PC-3 (cell line): ENCODE measurements at places on chromosomes 2 and 18.
A peak's percentile ranks its signal among the peaks of the same experiment; 100 is the strongest.

- no peak overlapping the region for H3K27ac ChIP-seq
- no peaks in the 10 kb centered on the region for H3K36me3 ChIP-seq
- no peaks in the 10 kb centered on the region for H3K4me1 ChIP-seq
- DNase-seq: no peak
These were observed 296.9 kb upstream of the HS6ST1 start for GRCh38 chr2:128615571-128615970.

DNA sequence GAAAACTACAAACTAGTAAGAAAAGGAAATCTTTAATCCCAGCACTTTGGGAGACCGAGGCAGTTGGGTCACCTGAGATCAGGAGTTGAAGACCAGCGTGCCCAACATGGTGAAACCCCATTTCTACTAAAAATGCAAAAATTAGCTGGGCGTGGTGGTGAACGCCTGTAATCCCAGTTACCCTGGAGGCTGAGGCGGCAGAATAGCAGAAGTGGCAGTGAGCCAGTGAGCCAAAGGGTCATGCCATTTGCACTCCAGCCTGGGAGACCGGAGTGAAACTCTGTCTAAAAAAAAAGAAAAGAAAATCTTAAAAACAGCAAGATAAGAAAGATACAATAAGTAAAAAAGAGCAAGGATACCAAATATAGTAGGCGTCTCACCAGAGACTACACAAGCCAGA, 502.9 kb upstream of the ID2 start:
- no peak overlapping the region for H3K27ac ChIP-seq
- no peaks in the 10 kb centered on the region for H3K36me3 ChIP-seq
- DNase-seq: no peak
- H3K4me3 ChIP-seq: no peak overlapping the region

DNA sequence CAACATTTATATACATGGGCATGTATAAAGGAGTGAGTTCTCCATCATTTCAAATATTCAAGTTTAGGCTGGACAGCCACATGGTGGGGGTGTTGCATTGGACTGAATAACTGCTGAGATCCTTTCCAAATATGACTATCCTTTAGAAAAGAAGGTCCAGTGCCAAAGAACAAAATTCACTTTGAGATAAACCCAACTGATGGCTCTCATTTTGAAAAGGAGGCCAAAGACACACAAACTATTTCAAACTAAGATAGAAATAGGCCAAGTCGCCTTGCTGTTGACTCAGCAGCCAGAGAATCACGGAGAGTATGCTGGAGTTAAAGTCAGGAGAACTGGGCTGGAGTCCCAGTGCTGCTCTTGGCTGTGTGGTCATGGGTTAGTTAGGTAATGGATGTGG, 204.5 kb upstream of the LRATD1 start:
- no peaks in the 10 kb centered on the region for H3K27me3 ChIP-seq
- no peak overlapping the region for H3K4me3 ChIP-seq
- peak; percentile 60 for DNase-seq
- H3K27ac ChIP-seq: no peak overlapping the region
- no peaks in the 10 kb centered on the region for H3K36me3 ChIP-seq

DNA sequence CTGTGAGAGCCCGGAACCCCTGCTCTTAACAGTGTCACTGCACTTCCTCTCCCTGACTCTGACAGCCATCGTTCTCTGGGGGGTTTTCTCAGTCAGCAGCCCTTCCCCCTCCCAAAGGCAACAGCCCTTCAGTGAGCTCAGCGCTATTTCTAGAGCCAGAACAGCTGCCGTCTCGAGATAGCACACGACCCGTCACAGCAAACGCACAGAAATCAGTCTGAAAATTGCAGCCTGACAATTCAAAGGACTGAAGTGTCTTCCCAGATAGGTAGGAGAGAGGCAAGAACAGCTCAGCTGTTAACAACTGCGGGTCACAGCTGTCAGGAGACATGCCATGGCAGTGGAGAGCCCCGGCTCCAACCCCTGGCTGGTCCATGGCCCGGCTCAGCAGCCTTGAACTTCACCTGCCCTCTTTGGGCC, 45.4 kb downstream of the ST8SIA5 start:
- no peaks in the 10 kb centered on the region for H3K36me3 ChIP-seq
- H3K4me1 ChIP-seq: peaks cover 13% of the 10 kb centered on the region
- H3K27me3 ChIP-seq: no peaks in the 10 kb centered on the region
- H3K4me3 ChIP-seq: no peak overlapping the region
- H3K27ac ChIP-seq: peak overlapping the region; percentile 88
- DNase-seq: no peak

DNA sequence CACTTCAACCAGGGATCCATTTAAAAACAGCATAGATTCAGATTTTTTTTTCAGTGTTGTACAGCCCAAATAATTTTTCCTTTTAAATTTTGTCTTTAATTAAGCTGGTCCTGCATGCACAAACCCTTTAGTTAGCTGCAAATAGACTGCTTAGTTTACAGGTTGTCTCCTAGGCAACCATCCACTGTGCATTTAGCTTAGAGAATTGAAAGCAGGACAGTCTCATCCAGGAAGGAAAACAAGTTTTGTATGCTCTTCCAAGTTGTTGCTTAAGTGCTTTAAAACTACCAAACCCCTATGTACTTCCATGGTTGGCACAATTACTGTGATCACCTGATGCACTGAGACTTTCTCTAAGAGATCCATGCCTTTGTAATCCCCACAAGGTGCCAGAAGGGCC, at the start of gene MAP3K19:
Gene MAP3K19, minus strand, starts transcription at position 148 of the 400 bp plus-strand sequence. CDS start 22,800 bp downstream, outside the sequence.
- H3K27ac ChIP-seq: no peak within 1 kb of the TSS
- H3K4me3 ChIP-seq: no peak within 1 kb of the TSS
- no peak for DNase-seq
- no peaks in the 10 kb centered on the region for H3K36me3 ChIP-seq

DNA sequence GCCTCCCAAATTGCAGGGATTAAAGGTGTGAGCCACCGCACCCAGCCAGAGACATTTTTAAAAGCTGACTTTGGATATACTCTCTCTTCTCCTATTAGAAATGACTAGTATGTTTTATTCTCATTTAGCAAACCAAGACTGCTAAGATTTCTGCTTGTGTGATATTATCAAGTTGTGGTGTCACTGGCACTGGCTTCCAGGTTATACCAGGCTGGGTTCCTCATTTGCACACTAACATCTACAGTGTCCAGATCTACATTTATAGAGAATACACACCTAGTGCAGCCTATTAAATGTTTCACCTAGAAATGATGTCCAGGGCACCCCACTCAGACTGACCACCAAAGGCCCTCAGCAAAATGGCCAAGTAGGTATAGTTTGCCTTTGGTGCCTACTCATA, 265.3 kb upstream of the STON1 start:
- H3K36me3 ChIP-seq: no peaks in the 10 kb centered on the region
- no peak for DNase-seq
- no peak overlapping the region for H3K4me3 ChIP-seq
- no peaks in the 10 kb centered on the region for H3K4me1 ChIP-seq
- H3K27me3 ChIP-seq: no peaks in the 10 kb centered on the region

- no peak for DNase-seq
- no peaks in the 10 kb centered on the region for H3K36me3 ChIP-seq
- no peaks in the 10 kb centered on the region for H3K4me1 ChIP-seq
- H3K27ac ChIP-seq: no peak overlapping the region
- no peaks in the 10 kb centered on the region for H3K27me3 ChIP-seq
These were observed 98.6 kb upstream of the ZNF397 start for GRCh38 chr18:35142275-35142615.

- H3K4me3 ChIP-seq: no peak overlapping the region
- H3K27me3 ChIP-seq: no peaks in the 10 kb centered on the region
- no peak overlapping the region for H3K27ac ChIP-seq
- peaks cover 9% of the 10 kb centered on the region for H3K4me1 ChIP-seq
- DNase-seq: peak; percentile 63
These were observed 111.6 kb upstream of the GCFC2 start for GRCh38 chr2:75822336-75822735.

- no peaks in the 10 kb centered on the region for H3K4me1 ChIP-seq
- no peaks in the 10 kb centered on the region for H3K36me3 ChIP-seq
- DNase-seq: no peak
- no peak overlapping the region for H3K4me3 ChIP-seq
These were observed 99.8 kb downstream of the PDE11A start for GRCh38 chr2:177972782-177973181.

- H3K36me3 ChIP-seq: no peaks in the 10 kb centered on the region; the same call in 1 of the 2 replicates
- H3K27me3 ChIP-seq: no peaks in the 10 kb centered on the region
- H3K4me3 ChIP-seq: no peak overlapping the region
- H3K27ac ChIP-seq: no peak overlapping the region
- DNase-seq: no peak
These were observed 29.6 kb downstream of the GAD1 start for GRCh38 chr2:170846314-170846713.

GRCh38 chr2:9738535-9739496, 104.5 kb upstream of the TAF1B start:
- no peak overlapping the region for H3K4me3 ChIP-seq
- no peak for DNase-seq
- H3K4me1 ChIP-seq: no peaks in the 10 kb centered on the region
- no peak overlapping the region for H3K27ac ChIP-seq
- H3K27me3 ChIP-seq: no peaks in the 10 kb centered on the region

GRCh38 chr2:151945602-151946001, 117.4 kb upstream of the ARL5A start:
- no peaks in the 10 kb centered on the region for H3K36me3 ChIP-seq
- H3K27me3 ChIP-seq: peaks cover 14% of the 10 kb centered on the region; the same call in 1 of the 2 replicates
- DNase-seq: no peak
- H3K4me1 ChIP-seq: no peaks in the 10 kb centered on the region

DNA sequence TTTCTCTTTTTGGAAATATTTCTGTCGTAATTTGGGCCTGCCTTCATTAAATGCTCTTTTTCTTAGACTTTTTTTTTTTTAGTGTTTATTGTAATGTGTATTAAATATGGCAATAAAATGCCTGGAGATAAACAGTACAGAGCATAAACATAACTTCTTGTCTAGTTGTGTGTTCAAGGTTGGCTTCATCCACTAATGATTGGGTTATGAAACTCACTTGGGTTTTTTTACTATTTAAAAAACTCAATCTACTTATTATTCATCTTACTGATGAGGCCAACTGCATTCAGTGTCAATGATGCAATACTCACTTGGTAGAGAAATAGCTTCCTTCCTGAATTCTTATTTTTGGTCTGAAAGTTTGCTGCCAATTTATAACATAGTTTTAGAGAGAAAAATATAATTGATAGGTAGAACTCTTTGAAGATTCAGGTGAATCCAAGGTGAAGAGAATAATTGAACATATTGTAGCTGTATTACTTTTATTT, 144.2 kb upstream of the NABP1 start:
- H3K4me1 ChIP-seq: no peaks in the 10 kb centered on the region
- H3K36me3 ChIP-seq: no peaks in the 10 kb centered on the region
- H3K27me3 ChIP-seq: no peaks in the 10 kb centered on the region
- DNase-seq: no peak
- no peak overlapping the region for H3K27ac ChIP-seq

- no peaks in the 10 kb centered on the region for H3K27me3 ChIP-seq
- H3K27ac ChIP-seq: no peak overlapping the region
- no peaks in the 10 kb centered on the region for H3K36me3 ChIP-seq
- H3K4me1 ChIP-seq: no peaks in the 10 kb centered on the region
- no peak for DNase-seq
- H3K4me3 ChIP-seq: no peak overlapping the region
These were observed 12.1 kb upstream of the ITGA6 start for GRCh38 chr2:172415157-172415864.

GRCh38 chr2:67619204-67619603, 222.1 kb downstream of the ETAA1 start:
- H3K27ac ChIP-seq: no peak overlapping the region
- DNase-seq: no peak
- H3K4me1 ChIP-seq: no peaks in the 10 kb centered on the region
- no peaks in the 10 kb centered on the region for H3K27me3 ChIP-seq

- no peak overlapping the region for H3K4me3 ChIP-seq
- no peaks in the 10 kb centered on the region for H3K27me3 ChIP-seq
- H3K4me1 ChIP-seq: peaks cover 46% of the 10 kb centered on the region
- peak overlapping the region; percentile 91 for H3K27ac ChIP-seq
- no peak for DNase-seq
- H3K36me3 ChIP-seq: no peaks in the 10 kb centered on the region
These were observed 21.9 kb downstream of the TEX44 start for GRCh38 chr2:231614559-231615057.

- no peak overlapping the region for H3K27ac ChIP-seq
- H3K4me1 ChIP-seq: no peaks in the 10 kb centered on the region
- no peaks in the 10 kb centered on the region for H3K27me3 ChIP-seq
- no peak overlapping the region for H3K4me3 ChIP-seq
These were observed 54.0 kb downstream of the ERBB4 start for GRCh38 chr2:212484563-212485080.

DNA sequence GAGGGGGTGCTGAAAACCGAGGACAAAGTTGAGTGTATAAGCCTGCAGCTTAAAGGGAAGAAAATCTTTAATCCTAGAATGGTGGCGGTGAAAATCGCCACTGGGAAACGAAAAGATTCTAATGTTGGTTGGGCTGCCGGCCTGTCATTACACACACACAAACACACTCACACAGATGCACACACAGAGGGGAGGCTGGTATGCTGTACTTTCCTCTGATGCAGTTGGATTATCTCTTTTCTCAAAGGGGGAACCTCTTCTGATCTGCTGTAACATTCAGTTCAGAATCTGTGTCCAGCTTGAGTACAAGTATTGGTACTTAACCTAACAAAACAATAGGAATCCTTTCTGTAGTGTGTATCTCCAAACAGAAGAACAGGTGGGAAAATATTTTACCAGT, 39.0 kb downstream of the ANXA4 start:
- no peak overlapping the region for H3K4me3 ChIP-seq
- H3K4me1 ChIP-seq: peaks cover 26% of the 10 kb centered on the region
- H3K27ac ChIP-seq: no peak overlapping the region
- H3K36me3 ChIP-seq: no peaks in the 10 kb centered on the region; the same call in 1 of the 2 replicates
- H3K27me3 ChIP-seq: no peaks in the 10 kb centered on the region

DNA sequence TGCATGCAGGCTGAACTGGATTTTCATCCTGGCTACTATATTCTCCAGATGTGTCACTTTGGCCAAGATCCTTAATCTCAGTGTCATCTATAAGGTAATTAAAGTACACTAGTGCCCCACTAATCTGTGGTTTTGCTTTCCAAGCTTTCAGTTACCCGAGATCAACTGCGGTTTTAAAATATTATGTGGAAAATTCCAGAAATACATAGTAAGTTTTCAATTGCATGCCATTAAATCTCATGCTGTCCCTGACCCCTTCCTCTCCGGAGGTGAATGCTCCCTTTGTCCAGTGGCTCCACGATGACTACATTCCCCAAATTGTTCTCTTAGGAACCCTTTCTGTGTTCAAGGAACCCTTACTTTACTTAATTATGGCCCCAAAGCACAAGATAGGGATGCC, 5.3 kb upstream of the TYMS start:
- no peak overlapping the region for H3K27ac ChIP-seq
- no peak for DNase-seq
- H3K4me3 ChIP-seq: no peak overlapping the region
- H3K4me1 ChIP-seq: peaks cover 25% of the 10 kb centered on the region
- H3K36me3 ChIP-seq: no peaks in the 10 kb centered on the region
- H3K27me3 ChIP-seq: no peaks in the 10 kb centered on the region

- no peak overlapping the region for H3K4me3 ChIP-seq
- DNase-seq: no peak
- no peaks in the 10 kb centered on the region for H3K27me3 ChIP-seq
- peaks cover 53% of the 10 kb centered on the region for H3K36me3 ChIP-seq
These were observed 74.5 kb downstream of the MAP4K3 start for GRCh38 chr2:39362595-39362994.

GRCh38 chr2:16394072-16394985, 271.3 kb downstream of the CYRIA start:
- no peak for DNase-seq
- no peaks in the 10 kb centered on the region for H3K36me3 ChIP-seq
- no peak overlapping the region for H3K27ac ChIP-seq
- H3K4me3 ChIP-seq: no peak overlapping the region
